Myocyte (in vitro differentiated cells): ENCODE measurements at places on chromosomes 11 and 22.

GRCh38 chr22:45896153-45896951, 80.6 kb downstream of the WNT7B start:
- DNase-seq = peak; percentile 55

DNA sequence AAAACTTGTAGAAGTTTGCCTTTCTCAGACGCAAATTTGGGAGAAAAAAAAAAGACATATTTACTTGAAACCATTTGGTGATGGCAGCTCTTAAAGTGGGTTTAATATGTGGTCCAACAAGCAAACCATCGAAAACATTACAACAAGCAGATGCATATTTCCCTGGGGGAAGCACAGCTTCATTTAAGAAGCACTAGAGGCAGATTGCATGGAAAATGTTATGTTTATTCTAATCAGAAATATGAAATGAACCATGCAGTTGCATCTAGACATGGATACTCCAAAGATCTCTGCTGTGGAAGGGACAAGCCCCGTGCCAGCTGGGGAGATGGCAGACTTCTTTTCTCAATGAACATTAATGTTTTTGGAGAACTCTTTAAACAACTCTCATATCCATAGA, 57.4 kb upstream of the PARVA start:
- no peak for DNase-seq

DNA sequence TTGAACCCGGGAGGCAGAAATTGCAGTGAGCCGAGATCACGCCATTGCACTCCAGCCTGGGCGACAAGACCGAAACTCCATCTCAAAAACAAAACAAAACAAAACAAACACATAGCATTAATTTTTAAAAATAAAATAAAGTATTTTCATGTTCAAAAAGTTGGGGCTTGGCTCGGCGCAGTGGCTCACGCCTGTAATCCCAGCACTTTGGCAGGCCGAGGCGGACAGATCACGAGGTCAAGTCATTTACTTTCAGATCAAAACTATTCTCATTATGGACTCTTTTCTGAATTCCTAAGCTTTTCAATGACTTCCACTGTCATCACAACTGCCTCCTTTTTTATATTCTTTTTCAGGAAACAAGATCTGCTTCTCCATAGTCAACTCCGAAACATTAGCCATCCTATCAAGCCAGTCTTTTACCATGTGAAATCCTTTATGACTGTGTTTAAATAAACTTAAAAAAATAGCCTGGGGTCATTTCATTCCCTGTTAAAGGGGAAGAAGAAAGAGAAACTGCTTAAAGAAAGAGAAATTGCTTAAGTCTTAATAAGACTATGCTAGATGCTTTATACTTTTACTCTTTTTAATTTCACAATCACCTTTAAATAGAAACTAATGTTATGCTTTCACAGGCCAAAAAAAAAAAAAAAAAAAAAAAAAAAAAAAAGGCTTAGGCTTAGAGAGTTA, 13.1 kb upstream of the CHRNA10 start:
- no peak for DNase-seq

DNA sequence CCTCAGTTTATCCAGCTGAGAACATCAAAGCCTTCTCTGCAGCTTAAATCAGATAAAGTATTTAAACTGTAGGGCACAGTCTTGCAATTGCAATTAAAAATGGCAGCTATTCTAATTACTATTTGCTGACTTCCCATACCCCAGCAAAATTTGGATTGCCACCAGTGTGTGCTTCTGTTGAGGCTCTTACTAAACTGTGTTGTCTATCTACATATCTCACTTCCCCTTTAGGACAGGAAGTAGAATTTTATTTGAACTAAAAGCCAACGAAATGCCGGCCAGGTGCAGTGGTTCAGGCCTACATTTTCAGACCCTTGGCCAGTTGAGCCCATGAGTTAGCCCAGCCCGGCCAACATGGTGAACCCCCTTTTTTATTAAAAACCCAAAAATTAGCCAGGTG, 7.1 kb downstream of the SAA4 start:
- no peak for DNase-seq

DNA sequence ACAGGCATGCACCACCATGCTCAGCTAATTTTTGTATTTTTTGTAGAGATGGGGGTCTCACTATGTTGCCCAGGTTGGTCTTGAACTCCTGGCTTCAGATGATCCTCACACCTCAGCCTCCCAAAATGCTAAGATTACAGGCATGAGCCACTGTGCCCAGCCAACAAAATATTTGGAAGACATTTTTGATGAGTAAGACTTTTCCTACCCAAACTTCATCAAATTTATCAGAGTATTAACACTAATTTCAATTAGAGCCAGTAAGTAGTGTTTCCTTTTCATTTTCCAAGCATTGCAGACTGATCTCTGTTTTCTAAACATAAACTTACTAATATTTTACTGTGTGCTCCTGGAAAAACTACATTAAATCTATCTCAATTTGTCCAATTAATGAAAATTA, 1.4 kb upstream of the CRTAM start:
- no peak for DNase-seq

GRCh38 chr11:93921695-93922468, 71.5 kb upstream of the VSTM5 start:
- DNase-seq = peak; percentile 78

GRCh38 chr11:95545116-95545875, 244.3 kb downstream of the FAM76B start:
- DNase-seq = no peak

DNA sequence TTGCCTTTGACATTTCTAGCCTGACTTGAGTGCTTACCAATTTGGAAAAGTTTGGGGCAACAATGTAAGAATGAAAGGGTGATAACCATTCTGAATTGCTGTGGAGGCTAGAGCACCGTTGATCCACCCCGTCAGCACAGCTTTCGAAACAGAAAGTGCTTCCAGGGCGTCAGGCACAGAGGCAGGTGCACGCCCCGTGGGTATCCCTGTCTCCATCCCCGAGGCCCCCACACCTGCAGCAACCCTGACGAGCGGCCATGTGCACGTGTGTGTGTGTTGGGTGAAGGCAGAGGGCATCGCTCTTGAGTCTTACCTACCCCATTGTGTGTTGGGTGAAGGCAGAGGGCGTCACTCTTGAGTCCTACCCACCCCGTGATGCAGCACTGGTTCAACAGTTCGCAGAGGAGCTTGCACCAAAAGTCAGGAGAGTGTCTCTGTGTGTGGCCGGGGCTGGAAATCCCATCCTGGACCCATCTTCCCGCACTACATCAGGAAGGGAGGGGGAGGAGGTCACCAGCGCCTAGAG, 404.5 kb downstream of the BRD1 start:
- no peak for DNase-seq

DNA sequence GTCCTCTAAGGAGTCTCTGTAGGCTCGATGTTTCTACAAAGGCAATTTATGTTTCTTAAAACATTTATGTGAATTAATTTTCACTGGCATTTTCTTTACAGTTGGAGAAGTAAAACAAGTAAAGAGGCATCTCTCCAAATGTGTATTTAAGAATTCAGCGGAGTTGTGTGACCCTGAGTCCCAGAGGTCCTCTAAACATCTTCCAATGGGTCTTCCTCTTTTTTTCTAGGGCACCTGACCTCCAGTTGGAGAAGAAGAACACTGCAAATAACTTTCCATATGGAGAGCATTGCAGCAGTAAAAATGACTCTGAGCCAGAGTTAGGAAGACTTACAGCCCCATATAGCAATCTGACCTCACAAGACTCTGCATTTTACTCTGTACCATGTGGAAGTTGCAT, 480.5 kb upstream of the RAG2 start:
- DNase-seq = no peak

DNA sequence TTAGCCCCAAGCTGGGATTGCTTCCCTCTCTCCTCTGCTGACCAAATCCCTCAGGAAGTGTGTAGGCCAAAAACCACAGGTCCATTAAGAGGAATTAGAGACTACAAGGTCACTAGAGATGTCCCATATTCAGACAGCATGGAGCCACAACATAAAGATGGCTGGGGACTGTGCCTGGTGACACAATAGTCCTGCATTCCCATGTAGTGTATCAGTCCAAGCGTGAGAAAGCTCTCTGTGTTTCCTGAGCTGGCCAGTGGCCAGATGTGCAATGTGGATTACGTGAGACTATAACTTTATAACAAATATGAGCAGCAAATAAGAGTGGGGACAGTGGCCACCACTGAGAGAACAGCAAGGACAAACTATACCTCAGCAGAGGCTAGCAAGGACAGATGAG, 7.6 kb upstream of the MS4A10 start:
- peak; percentile 63 for DNase-seq

GRCh38 chr11:1335811-1336761, 26.7 kb upstream of the TOLLIP start:
- peak; percentile 89 for DNase-seq

DNA sequence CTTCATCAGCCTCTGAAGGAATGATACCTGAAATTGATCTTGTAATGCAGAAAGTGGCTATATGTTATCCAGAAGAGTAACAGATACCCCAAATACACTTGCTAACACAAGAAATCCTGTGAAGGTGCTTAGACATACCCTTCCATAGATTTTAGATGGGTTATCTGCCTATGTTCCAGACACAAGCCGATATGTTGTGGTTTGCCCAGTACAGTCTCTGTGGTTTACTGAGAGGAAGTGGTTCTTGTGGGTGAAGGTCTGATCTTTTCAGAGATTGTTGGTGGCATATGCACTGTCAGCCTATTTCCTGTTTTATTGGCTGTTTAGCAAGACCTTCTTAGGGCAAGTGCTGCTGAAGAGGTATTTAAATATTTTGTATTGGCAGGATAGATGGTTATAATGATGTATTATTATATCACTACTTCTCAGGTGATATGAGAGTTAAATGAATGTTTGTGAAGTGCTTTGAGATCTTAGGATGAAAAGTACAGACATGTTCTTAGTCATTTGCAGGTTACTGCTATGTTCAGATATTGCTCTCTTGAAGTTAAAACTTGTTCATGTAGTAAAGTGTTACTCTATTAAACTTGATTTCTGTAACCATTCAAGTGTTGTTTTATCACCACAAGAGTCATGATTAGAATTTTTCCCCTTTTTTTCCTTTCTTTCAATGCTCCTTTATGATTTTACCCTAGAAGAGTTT, 8.2 kb downstream of the ARHGEF12 start:
- peak; percentile 68 for DNase-seq

DNA sequence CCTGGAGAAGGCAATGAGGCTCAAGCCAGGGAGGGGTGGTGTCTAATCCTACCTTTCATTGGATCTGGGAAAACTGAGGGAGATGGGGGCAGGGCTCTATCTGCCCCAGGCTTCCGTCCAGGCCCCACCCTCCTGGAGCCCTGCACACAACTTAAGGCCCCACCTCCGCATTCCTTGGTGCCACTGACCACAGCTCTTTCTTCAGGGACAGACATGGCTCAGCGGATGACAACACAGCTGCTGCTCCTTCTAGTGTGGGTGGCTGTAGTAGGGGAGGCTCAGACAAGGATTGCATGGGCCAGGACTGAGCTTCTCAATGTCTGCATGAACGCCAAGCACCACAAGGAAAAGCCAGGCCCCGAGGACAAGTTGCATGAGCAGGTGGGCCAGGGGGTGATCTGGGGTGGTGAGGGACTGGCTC, at the start of gene FOLR1:
Gene FOLR1 (plus strand): TSS at position 180 of the 421 bp plus-strand sequence. CDS start 34 bp downstream, at position 214.
- DNase-seq = peak; percentile 92

GRCh38 chr22:39300186-39300830, 19.1 kb downstream of the RPL3 start:
- no peak for DNase-seq
